Left renal pelvis (tissue), 4 donors: ENCODE measurements at places on chromosomes 4 and X. TPM values are rescaled to one million over a fixed set of nuclear protein-coding genes. Genes with fewer than 3 reads are reported as not detected.

- no peak for DNase-seq
These were observed 81.5 kb upstream of the MAPK10 start for GRCh38 chr4:86441175-86441936.

Gene CPZ
- polyA plus RNA-seq = 26.4 TPM

- no peak for DNase-seq
These were observed 12.1 kb upstream of the TCEAL4 start for GRCh38 chrX:103573202-103573601.

- DNase-seq = no peak
These were observed 614.6 kb downstream of the PPP4R3C start for GRCh38 chrX:26848511-26848910.

Gene RAB33A
- polyA plus RNA-seq = 0.47 TPM

GRCh38 chr4:163495900-163496299, 1.4 kb downstream of the TMA16 start:
- DNase-seq = no peak

DNA sequence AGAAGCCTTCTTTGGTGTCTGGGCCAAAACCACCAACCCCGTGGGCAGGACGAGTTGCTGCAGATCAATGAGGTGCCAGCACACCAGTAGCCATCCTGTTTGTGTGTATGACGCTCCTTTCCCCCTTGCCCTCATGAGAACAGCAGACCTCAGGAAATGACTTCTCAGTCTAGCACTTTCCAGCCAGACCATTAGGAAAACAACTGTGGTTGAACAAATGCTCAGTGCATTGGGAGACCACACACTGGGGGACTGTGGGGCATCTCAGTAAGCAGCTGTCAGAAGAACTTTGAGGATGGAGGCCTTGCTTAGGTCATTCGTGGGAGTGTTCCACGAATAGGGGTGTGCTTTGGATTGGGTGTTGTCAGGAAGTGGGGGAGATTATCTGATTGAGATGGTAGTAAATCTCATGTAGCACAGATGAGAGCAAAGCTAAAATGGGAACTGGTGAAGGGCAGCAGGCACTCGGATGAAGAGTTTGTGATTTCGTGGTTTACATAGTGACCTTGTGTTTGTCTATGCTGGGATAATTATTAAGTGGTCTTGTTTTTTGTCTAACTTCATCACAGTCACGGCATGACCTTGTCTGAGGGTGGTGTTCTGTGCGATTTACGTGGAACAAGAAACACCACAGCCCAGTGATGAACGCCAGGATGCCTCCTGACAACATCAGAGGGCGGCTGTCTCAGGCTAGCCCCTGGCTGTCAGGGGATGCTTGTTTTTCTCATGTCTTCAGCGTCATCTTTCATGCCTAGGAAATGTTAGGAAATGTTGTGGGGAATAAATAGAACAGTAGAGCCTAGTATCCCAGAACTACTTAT, 70.1 kb downstream of the USP46 start:
- no peak for DNase-seq

GRCh38 chr4:79247695-79248394, 78.0 kb downstream of the NAA11 start:
- DNase-seq = no peak

- no peak for DNase-seq
These were observed 432.6 kb downstream of the INPP4B start for GRCh38 chr4:142413485-142413884.

Gene ZNF630
- 4.1 TPM for polyA plus RNA-seq

Gene GPRASP1
- 11.8 TPM for polyA plus RNA-seq

- DNase-seq = no peak
These were observed 2.1 kb downstream of the KDM6A start for GRCh38 chrX:44875185-44875489.
